ENCODE measurements at places on chromosomes 6 and 20. TPM values are rescaled to one million over a fixed set of nuclear protein-coding genes. Genes with fewer than 3 reads are reported as not detected.

The OTOR gene
- under 0.01 TPM for total RNA-seq

The SOX18 gene
- 1.2 TPM for total RNA-seq

The SAMD3 gene
- total RNA-seq: 6.1 TPM

The RSPO3 gene
- 34.4 TPM for total RNA-seq

The POPDC3 gene
- total RNA-seq: 7.4 TPM

The WFDC2 gene
- 3.7 TPM for total RNA-seq

The TLDC2 gene
- total RNA-seq: not detected

The PPP1R3D gene
- total RNA-seq: 1.7 TPM
